Suppressor macrophage treated with lipopolysaccharide for 4 hours (primary cell): ENCODE measurements at places on chromosomes 4 and X.

DNA sequence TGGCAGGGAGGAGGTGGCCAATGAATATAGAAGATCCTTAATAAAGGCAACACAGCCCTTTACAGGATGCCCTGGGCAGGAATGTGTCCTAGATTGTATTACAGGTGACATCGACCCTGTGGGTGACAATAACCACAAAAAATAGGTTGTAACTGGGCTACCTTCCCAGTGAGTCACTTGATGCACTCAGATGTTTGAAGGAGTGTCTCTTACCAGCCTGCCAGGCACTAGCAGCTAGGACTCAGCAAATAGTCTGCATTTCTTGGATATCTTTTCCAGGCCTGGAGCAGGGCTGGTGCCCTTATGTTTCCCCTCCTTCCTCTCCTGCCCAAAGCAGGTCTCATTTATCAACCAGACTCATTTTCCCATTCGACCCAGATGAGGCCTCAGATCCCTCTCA is 50.9 kb upstream of the TMEM164 start:
- no peak for DNase-seq

DNA sequence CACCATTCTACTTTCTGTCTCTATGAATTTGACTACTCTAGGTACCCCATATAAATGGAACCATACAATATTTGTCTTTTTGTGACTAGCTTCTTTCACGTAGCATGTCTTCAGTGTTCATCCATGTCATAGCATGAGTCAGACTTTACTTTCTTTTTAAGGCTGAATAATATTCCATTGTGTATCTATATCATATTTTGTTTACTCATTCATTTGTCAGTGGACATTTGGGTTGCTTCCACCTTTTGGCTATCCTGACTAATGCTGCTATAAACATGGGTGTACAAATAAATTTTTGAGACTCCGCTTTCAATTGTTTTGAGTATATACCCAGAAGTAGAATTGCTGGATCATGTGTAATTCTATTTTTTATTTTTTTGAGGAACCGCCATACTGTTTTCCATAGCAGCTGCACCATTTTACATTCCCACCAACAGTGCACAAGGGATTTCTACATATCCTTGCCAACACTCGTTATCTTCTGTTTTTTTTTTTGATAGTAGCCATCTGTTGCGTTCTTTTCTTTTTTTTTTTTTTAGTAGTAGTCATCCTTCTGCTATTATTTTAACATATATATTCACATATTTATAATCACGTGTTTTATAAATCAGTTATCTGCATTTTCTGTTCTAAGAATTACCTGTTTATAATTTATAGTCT is 158.0 kb upstream of the MED14 start:
- no peak for DNase-seq

GRCh38 chrX:8084006-8084405 is 87.1 kb downstream of the VCX2 start:
- no peak for DNase-seq

GRCh38 chrX:155864655-155865054 is 16.5 kb upstream of the VAMP7 start:
- DNase-seq = no peak

GRCh38 chrX:18160369-18160768 is 60.3 kb downstream of the BEND2 start:
- DNase-seq = no peak

DNA sequence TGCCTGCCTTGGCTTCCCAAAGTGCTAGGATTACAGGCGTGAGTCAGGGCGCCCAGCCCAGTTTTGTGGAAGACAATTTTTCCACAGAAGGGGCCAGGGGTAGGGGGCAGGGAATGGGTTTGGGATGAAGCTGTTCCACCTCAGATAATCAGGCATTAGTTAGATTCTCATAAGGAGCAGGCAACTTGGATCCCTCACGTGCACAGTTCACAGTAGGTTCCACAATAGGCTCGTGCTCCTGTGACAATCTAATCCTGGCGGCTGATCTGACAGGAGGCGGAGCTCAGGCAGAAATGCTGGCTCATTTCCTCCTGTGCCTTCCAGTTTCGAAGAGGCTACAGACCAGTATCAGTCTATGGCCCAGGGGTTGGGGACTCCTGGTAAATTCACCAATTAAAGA is 491.6 kb upstream of the AADAT start:
- no peak for DNase-seq

GRCh38 chr4:88623097-88623496 is 30.8 kb downstream of the HERC3 start:
- peak; percentile 83 for DNase-seq

DNA sequence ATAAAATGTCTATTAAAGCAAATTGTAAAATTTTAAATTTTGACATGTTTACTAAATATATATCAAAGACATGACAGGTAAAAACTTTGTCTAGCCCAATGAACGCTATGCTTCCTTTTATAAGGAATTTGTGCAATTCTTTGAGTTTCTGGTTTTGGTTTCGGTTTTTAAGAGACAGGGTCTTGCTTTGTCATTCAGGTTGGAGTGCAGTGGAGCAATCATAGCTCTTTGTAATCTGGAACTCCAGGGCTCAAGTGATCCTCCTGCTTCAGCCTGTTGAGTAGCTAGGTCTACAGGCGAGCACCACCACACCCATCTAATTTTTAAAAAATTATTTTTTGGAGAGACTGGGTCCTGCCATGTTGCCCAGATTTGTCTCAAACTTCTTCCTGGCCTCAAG is 60.7 kb downstream of the BLTP1 start:
- DNase-seq = peak; percentile 45

DNA sequence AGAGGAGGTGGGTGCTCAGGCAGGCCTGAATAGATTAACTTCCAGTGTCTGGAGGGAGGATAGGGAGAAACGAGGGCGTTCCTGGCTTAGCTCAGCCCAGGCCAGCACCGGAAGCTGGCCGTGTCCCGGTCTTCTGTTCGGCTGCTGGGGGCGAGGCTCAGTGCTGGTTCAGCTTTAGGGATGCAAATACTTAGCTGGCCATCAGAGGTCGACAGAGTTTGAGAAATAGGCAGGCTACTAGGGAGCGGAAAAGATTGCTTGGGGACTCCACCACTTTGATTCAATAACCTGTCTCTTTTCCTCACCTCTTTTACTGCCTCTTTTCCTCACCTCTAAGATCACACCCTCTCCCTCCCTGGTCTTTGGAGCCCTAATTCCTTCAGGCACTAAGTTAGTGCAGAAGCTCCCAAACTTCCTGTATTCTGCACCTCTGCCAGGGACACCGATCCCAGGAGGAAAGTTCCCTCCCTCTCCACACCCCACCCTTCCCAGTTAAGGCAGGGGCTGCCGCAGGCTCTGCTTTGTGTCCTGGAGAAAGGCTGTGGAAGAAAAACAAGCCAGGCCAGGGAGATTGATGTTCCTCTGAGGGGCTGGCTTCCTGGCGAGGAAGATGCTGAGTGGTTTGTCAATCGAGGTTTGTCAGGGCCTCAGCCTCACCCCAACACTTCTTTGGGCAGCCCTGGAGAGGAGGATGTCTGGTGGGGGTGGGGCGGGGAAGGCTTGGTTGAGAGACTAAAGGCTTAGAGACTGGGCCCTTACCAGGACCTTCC is 6.0 kb upstream of the EFNB1 start:
- DNase-seq = peak; percentile 25

- DNase-seq = no peak
These were observed 356.7 kb upstream of the GATB start for GRCh38 chr4:152117520-152117919.

GRCh38 chr4:37388681-37389365 is 144.3 kb downstream of the NWD2 start:
- peak; percentile 64 for DNase-seq

- no peak for DNase-seq
These were observed 12.2 kb upstream of the PRDM8 start for GRCh38 chr4:80184825-80185756.

GRCh38 chr4:182369211-182369610 is 126.0 kb downstream of the TENM3 start:
- no peak for DNase-seq

- DNase-seq = no peak
These were observed 22.1 kb downstream of the ANAPC10 start for GRCh38 chr4:145075742-145076468.

DNA sequence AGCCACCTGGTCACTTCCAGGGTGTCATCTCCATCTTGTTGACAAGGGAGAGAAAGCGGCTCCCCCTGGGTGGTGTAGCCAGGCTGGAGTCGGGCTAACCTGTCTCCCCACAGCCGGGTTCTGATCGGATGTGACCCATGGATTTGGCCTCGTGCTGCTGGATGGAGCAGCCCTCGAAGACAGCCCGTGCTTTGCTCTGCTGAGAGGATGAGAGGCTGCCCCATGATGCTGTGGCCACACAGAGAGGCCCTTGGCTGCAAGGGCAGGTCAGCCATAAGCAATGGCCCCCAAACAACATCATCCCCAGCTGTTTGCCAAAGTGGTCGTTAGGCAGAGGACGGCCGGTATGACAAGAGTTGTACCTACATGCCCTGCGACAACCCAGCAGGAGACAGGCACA is 106.6 kb downstream of the HMX1 start:
- DNase-seq = no peak

GRCh38 chr4:48804584-48805301 is 24.7 kb upstream of the FRYL start:
- DNase-seq = peak; percentile 64

- no peak for DNase-seq
These were observed 111.3 kb upstream of the INTU start for GRCh38 chr4:127521463-127521862.

DNA sequence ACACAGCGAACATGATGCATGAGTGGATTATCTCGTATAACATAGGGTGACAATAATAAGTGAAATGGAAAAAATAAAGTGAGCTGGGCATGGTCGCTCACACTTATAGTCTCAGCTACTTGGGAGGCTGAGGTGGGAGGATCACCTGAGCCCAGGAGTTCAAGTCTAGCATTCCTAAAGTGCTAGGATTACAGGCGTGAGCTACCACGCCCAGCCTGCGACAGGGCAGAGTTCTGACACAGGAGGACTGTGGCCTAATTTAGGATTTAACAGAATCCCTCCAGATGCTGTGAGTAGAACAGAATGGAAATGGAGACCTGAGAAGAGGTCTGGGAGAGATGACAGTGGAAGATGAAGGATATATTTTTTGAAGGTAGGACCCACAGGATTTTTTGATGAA is 3.4 kb upstream of the PRICKLE3 start:
- no peak for DNase-seq

DNA sequence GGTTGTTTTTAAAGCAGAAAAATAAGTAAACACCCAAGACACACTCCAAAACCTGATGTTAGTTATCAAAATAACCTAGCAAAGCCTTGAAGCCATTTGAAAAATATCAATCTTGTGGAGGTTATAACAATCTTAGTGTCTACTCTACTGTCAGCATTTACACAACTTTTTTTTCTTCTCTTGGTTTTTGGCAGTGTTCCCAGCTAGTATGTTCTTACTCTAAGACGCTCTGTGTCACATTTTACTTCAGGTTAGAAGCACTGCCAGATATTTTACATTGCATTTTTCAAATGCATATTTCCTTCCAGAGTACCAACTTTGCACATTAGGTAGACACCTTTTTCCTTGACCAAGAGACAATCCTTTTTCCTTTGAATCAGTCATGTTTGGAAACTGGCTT is 114.0 kb upstream of the INPP4B start:
- DNase-seq = peak; percentile 4

GRCh38 chr4:37446016-37446415 is 201.5 kb downstream of the NWD2 start:
- DNase-seq = no peak

GRCh38 chr4:65943076-65943475 is 272.8 kb upstream of the EPHA5 start:
- DNase-seq = no peak

DNA sequence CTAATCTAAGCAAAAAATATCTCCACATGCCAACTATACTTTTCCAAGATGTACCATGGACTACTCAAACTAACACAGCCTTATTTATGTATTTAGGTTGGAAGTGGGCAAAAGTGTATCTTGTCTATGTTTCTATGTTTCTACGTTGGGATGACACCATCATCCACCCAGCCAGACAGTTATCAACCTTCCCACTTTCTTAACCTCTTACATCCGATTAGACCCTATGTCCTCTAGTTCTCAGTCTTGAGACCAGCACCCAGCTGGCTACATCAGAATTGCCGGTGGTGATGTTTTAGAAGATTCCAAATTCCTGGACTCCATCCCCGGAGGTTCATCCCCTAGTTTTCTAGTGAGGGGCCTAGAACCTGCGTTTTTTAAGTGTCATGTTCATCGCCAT is 1.0 kb upstream of the AASDH start:
- DNase-seq = no peak

DNA sequence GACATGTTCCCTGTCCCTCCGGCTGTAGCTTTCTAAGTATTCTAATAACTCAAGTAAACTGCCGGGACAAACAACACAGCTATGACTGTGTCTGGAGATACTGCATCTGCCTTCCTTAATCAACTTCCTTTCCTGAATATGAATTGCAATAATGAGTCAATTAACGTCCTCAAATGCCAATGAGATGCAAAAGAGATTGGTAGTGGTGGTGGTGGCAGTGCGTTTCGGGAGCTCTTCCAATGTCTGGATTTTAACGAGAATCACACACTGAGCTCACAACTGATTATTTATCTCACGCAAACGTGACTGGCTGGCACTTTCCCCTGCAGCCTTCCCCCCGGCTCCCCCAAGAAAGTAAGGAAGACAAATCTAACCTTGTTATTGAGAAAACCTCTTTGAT is 226.1 kb upstream of the GK2 start:
- no peak for DNase-seq

- DNase-seq = no peak
These were observed 110.8 kb downstream of the CPZ start for GRCh38 chr4:8703401-8703696.

DNA sequence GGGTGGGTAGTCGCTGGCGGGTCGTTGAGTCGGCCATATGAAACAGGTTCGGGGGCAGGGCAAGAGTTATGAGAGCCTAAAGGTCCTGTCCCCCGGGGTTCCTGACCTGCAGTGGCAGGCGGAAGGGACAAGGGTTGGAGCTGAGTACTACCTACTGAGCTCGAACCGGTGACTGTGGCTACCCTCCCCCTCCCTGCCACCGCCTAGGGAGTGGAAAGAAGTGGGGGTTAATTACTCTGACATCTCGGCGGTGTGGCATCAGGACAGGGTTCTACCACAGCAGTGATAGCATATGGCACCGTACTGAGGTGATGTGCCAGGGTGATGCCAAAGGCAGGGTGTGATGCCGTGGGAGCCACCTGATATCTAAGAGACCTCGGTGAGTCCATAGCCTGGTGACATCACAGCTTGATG is 307 bp downstream of the ATG4A start:
- no peak for DNase-seq

- no peak for DNase-seq
These were observed 3.7 kb upstream of the OSTC start for GRCh38 chr4:108646706-108647105.

- no peak for DNase-seq
These were observed at the start of gene PTCHD1 for GRCh38 chrX:23334848-23335599. TSS of gene PTCHD1 (plus strand) at chrX:23334849. CDS start at chrX:23334876, 27 bp downstream.

DNA sequence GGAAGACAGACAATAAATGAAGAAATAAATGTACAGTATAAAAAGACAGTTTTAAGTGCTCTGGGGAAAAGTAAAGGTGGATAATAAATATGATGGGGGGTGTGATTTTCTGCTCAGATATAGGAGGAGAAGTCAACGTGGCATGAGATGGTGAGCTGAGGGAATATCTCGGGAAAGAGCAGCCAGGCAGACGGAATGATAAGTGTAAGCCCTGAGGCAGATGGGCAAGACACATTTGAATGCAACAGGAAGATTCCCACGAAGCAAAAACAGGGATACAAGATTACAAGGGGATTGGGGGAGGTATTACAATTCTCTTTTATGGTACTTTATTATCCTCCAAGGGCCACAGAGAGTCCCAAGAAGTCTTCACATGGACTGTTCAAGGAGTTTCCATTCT is 11.1 kb downstream of the ANXA3 start:
- no peak for DNase-seq
